ENCODE measurements at places on chromosomes 6 and 20. TPM values are rescaled to one million over a fixed set of nuclear protein-coding genes. Genes with fewer than 3 reads are reported as not detected.

- no peak for DNase-seq
These were observed 24.4 kb upstream of the PRND start for GRCh38 chr20:4697189-4697830.

- DNase-seq = no peak
These were observed 236.6 kb upstream of the RNF24 start for GRCh38 chr20:4252005-4252404.

DNA sequence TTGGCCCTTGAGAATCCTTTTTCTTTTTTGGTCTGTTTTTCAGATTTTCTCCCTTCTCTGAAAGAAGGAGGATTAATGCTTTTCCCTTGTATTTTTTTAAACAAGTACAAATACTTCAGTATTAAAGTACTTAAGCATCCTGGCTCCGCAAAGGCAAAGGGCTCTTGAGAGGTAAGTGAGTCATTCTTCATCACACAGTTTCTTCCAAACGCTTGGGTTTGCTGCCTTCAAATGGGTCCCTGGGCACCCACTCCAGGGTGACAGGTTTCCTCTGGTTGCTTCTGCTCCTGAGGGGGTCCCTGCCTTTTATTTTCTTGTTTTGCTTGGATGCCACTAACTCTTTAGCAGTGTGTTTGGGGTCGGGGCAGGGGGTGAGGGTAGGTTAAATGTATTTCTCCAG, 437.1 kb downstream of the PTPRT start:
- DNase-seq = no peak

DNA sequence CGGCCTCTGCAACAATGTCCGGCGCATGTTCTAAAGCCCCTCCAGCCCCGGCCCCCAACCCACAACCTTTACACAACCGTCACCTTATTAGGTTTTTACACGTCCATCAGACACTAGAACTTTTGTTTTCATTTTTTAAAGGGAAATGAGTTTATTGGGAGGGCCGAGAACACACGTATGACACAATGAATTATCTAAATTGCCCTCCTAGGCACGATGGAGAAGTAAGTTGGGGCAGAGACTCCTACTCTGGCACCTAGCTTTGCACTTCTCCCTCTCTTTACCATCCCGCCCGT, 1.2 kb upstream of the DLL1 start:
- no peak for DNase-seq

The TAAR9 gene
- not detected for total RNA-seq

- DNase-seq = no peak
These were observed 66.9 kb downstream of the FAXC start for GRCh38 chr6:99282479-99283062.

DNA sequence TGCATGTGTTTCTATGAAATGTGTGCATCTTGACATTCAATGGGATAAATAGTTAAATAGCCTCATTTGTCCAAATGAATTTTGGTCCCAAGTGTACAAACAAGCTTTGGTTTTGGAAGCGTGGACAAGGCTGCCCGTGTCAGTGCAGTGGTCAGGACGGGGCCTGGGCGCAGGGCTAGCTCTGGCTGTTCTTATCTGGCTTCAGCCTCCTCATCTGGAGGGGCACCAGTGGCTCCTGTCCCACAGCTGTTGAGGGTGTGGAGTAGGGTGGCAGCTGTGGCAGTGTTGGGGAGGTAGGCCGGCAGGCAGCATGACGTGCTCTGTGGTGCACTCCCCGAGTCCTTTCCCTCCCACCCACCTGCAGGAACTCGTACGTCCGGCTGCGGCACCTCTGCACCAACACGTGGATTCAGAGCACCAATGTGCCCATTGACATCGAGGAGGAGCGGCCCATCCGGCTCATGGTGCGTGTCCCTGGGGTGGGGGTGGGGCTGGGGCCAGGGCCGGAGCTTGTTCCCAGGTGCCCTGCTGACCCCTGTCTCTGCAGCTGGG, 43.5 kb downstream of the ITPR3 start:
- no peak for DNase-seq

GRCh38 chr6:1089859-1090258, 222.0 kb upstream of the FOXQ1 start:
- no peak for DNase-seq

Data from dorsolateral prefrontal cortex (tissue), 122 donors.